PC-3 (cell line): ENCODE measurements at places on chromosomes 7 and 10. TPM values are rescaled to one million over a fixed set of nuclear protein-coding genes. Genes with fewer than 3 reads are reported as not detected.

- no peaks in the 10 kb centered on the region for H3K27me3 ChIP-seq
- H3K4me3 ChIP-seq: no peak overlapping the region
- peaks cover 13% of the 10 kb centered on the region for H3K36me3 ChIP-seq
- DNase-seq: peak; percentile 59
Measured at GRCh38 chr10:97673736-97674525, 13.1 kb downstream of the AVPI1 start.

- peak overlapping the region; percentile 1; the same call in 1 of the 2 replicates for H3K27ac ChIP-seq
- no peak overlapping the region for H3K4me3 ChIP-seq
Measured at GRCh38 chr7:15041226-15041625, 138.7 kb upstream of the DGKB start.

DNA sequence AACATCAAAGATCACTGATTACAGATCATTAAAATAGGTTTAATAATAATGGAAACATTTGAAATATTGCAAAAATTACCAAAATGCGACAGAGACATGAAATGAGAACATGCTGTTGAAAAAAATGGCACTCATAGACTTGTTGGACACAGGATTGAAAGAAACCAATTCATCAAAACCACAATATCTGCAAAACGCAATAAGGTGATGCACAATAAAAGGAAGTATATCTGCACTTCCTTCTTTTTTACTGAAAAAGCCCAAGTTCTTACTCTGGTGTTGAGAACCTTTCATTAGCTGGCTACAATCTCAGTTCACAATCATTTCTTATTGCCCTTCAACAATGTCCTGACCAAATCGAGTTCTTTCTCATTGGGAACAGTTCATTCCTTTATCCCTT lies 28.7 kb downstream of the TMEM106B start:
- H3K36me3 ChIP-seq: peaks cover 11% of the 10 kb centered on the region
- no peak overlapping the region for H3K27ac ChIP-seq
- no peak for DNase-seq
- peaks cover 5% of the 10 kb centered on the region for H3K4me1 ChIP-seq
- no peaks in the 10 kb centered on the region for H3K27me3 ChIP-seq
- no peak overlapping the region for H3K4me3 ChIP-seq

- H3K27ac ChIP-seq: no peak overlapping the region
- no peak for DNase-seq
Measured at GRCh38 chr7:20114468-20114867, 102.7 kb downstream of the MACC1 start.

FAM131B gene
- 6.9 and 7.7 TPM in 2 replicates for total RNA-seq
